ENCODE measurements at places on chromosomes 3 and 15.
A peak's percentile ranks its signal among the peaks of the same experiment; 100 is the strongest.

GRCh38 chr15:45093013-45093412, 21.0 kb downstream of the DUOX2 start:
- DNase-seq, result no peak

DNA sequence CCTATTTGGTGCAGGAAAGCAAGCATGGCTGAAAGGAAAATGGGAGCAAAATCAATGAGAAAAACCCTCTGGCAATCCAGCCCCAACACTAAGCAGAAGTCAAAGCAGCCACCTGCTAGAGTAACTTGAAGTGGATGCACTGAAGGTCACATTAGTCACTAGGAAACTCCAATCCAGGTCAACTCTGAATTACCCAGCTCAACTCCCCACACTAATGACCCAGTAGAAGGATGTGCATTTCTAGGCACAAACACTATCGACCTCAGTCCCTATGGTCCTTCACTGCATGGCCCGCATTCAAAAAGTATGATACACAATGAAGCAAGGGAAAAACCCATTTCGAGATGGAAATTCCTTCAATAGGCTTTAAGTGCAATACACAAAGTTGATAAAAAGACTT, 80.6 kb downstream of the RAD18 start:
- DNase-seq, result no peak

DNA sequence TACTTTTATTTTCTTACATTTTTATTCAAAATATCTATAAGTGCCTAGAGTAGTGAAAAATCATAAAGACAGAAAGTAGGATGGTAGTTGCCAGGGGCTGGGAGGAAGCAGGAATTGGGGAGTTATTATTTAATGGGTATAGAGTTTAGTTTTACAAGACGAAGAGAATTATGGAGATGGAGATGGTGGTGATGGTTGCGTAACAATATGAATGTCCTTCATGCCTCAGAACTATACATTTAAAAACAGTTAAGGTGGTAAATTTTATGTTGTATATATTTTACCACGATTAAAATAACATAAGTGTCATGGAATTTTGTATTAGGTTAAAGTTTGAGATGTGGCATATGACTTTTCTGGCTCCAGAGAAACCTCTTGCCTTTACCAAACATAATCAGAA, 171.4 kb downstream of the MYRIP start:
- DNase-seq, result no peak

DNA sequence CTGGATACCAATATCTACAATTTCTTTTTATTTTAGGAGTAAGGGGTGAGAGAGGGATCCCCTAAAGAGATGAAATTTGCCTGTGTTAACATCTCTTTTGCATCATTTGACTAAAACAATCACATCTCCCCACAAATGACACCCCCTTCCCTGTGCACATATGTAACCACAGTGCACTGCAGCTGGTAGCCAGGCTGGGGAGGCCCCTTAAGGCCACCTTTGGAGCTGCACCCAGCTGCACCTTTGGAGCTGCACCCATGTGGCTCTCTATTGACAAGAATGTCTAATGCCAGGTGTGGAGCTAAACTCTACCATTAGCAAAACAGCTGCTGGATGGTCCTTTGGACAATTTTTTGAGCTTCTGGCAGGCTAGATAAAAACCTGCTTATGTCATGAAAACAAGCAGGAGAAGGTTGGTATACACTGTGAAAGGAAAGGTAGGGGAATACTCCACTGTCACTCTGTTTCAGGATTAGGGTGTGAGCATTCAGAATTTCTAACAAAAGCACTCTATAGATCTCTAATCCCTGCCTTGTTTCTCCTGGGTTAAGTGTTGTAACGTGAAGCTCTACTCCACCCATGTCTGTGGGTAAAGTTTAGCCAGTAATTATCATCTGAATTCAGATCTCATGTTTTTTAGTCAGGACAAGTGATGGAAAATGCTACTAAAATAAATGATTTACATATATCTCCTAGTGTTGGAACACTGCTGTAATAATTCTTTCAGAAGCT, 52.1 kb downstream of the TFG start:
- no peak for DNase-seq

GRCh38 chr3:112010636-112011035, 11.9 kb downstream of the TAGLN3 start:
- DNase-seq, result no peak

- no peak for DNase-seq
Measured at GRCh38 chr3:72814308-72814707, 33.9 kb downstream of the SHQ1 start.

- no peak for DNase-seq
Measured at GRCh38 chr3:42612928-42613327, 12.4 kb downstream of the NKTR start.

DNA sequence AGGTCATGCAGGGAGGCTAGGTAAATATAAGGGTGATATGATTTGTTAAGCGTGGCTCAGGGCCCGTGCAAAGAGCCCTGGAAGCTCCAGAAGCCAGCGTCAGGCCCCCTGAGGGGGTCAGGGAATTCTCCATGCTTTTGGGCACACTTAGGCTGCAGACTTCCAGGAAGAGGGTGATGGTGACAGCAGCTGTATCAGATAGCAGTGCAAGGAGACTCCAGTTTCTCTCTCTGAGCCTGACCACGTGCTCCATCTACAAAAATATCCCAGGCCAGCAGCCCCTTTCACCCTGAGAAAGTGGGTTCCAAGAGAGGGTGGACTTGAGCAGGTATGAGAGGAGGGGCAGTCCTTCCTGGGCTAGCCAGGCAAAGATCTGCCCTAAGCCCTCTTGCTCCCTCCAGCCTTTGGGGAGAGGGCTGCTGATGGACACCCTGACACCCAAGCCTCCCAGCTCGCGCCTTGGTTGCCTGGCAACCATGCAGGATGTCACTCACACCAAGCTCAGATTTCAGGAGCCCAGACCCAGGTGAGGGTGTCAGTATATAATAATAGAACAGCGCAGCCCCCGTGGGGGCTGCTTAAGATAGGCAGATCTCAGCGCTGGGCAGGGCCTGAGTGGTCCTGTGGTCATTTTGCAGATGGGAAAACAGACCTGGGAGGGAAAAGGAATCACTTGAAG, 35.8 kb downstream of the ATP2B2 start:
- no peak for DNase-seq

DNA sequence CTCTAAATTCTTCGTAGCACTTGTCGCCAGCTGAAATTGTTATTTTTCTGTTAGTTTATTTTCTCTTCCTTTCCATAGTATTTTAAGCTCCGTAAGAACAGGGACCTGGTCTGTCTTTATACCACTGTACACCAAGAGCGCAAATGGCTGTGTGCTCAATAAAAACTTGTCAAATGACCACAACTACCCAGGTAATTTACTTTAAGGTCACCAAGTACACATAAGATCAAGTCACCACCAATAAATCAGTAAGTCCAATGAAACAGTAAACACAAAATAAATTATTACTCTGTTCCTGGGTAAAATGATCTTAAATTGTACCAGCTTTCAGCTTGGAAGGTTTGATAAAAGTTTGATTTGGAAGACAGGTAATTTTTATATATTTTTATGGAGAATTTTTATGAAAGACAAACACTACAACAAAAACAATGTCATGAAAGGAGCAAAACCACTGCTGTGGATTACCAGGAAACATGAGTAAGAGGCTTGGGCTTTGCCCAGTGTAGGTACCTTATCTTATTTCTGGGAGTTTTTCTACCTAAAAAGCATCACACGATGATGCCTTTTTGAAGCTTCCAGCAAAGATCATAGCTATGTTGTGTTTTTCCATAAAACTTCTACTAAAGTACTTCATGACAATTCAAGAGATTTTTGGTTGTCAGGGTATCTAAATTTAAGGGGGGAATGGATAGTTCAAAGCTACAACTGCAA, 406.8 kb downstream of the SHQ1 start:
- DNase-seq, result no peak

DNA sequence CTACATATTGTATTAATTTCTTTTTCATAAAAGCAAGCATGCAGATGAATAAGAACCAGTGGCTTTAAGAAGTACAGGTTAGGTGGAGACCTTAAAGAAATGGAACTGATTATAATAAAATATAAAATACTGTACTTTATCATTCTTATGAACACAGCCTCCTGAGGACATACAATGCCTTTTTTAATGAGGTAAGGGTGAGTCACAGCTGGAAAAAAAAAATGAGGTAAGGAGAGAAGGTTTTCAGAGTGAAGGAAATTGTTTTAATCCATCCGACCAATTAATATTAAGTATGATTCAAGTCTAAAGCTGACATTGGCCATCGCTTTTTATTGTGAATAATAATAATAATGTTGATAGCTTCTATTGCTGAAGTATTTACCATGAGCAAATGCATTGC, 170.3 kb upstream of the SOX2 start:
- no peak for DNase-seq

DNA sequence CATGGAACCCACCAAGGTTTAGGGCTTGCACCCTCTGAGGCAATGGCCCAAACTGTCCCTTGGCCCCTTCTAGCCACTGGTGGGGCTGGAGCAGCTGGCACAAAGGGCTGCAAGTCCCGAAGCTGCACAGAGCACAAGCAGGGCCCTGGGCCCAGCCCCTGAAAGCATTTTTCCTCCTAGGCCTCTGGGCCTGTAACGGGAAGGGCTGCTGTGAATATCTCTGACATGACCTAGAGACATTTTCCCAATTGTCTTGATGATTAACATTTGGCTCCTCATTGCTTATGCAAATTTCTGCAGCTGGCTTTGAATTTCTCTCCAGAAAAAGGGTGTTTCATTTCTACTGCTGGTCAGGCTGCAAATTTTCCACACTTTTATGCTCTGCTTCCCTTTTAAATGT, 151.5 kb upstream of the CADPS start:
- DNase-seq, result no peak

DNA sequence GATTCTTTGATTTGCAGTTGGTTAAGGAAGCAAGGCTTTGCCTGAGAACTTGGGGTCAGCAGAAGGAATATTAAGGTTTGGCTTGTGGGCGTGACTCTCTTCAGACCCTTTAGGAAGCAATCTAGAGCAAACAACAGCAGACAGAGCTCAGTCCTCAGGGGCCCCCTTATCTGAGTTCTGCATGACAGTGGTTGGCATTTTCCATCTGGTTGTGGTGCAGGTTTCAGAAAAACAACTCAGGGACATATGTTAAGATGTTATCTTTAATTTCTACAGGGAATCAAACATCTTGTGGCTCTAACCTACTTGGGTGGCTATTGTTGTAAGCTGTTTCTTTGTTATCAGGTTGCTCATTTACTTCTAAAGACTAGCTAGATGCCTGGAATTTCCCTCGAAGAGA, 141.4 kb downstream of the VPS8 start:
- no peak for DNase-seq

GRCh38 chr3:57983734-57984518, 24.3 kb upstream of the FLNB start:
- peak; percentile 4 for DNase-seq

GRCh38 chr3:190558796-190559195, 44.9 kb downstream of the IL1RAP start:
- no peak for DNase-seq

DNA sequence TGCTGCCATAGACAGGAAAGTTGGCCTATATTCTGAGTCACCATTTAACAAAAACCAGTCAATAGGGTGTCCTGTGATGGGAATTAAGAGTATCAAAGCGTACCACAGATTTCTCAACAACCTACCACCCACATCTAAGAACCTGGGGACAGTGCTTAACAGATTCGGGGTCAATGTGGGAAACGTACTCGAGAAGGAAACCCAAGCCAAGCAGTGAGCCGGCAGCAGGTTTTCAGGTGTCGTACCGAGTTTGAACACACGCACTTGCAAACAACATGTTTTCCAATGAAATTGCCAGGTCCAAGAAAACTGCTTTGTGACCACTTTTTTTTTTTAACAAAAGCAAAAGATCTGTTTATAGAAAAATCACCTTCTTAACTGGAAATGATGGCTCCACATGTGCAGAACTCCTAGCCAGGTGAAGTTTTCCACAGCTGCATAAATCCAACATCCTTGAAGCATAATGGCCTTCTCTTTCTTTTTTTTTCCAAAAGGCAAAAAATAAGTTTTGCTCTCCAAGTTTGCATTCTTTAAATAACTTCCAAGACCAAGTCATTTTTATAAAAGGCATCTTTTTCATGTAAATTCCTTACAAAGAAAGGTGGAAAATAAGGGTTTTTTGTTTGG, 45.7 kb downstream of the ADAMTS17 start:
- DNase-seq, result no peak

DNA sequence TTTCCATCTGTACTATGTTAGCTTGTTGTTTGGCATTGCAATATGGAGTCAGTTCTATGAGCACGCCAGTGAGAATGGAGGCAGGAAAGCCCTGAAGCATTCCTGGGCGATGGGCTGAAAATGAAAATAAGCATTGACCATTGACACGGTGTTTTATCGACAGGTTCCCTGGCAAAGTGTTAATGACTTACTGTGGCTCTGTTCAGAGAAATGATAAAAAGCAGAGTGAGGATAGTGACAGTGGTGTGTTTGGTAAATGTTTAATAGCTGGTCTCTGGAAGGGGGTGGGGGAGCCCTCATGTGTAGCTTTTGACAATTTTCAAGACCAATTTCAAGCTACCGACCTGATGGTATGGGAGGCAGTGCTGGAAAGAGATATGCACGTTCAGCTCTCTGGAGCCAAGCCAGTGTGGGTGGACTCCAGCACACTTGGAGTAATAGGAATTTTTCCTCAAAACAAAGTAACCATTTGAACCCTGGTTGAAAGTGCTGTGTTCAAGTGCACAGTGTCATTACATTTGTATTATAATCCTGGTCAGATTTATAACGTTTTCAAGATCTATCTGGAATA, 341.7 kb upstream of the ROBO2 start:
- no peak for DNase-seq

- DNase-seq, result no peak
Measured at GRCh38 chr15:64500695-64501395, 40.5 kb downstream of the ZNF609 start.

DNA sequence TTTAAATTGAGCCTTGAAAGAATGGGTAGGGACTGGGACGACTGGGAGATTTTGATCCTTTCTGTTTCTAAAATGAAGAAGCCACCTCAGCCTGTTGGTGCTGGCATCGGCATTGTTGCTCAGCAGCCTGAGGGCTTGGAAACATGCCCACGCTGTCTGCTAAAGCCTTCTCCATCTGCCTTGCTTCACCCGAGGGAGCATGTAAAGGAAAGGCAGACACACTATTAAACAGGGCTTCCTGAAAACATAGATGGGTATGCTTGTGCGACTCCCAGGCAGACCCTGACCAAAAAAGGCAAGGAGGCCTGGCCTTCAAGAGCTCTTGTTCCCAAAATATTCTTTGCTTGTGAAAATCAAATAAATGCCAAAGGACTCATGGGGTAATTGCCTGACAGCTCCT, 84.2 kb upstream of the SLC4A7 start:
- no peak for DNase-seq
